ENCODE measurements at places on chromosomes 7 and 10.
A peak's percentile ranks its signal among the peaks of the same experiment; 100 is the strongest.

DNA sequence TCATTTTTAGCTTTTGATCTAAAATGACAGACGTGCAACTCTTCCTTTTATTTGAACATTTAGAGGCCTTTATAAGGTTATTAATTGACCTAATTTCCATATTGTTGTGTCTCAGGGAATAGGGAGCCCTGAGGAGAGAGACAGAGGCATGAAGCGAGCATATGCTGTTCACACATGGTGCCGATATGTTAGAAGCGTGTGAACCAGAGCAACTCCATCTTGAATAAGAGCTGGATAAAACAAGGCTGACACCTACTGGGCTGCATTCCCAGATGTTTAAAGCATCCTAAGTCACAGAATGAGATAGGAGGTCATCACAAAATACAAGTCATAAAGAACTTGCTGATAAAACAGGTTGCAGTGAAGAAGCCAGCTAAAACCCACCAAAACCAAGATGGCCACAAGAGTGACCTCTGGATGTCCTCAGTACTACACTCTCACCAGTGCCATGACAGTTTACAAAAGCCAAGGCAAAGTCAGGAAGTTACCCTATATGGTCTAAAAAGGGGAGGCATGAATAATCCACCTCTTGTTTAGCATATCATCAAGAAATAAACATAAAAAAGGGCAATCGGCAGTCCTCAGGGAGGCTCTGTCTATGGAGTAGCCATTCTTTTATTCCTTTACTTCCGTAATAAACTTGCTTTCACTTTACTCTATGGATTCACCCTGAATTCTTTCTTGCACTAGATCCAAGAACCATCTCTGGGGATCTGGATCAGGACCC lies 80.1 kb downstream of the SEC61G start:
- no peak for DNase-seq

- no peak for DNase-seq
Measured at GRCh38 chr10:55091691-55092328, 290.8 kb upstream of the PCDH15 start.

DNA sequence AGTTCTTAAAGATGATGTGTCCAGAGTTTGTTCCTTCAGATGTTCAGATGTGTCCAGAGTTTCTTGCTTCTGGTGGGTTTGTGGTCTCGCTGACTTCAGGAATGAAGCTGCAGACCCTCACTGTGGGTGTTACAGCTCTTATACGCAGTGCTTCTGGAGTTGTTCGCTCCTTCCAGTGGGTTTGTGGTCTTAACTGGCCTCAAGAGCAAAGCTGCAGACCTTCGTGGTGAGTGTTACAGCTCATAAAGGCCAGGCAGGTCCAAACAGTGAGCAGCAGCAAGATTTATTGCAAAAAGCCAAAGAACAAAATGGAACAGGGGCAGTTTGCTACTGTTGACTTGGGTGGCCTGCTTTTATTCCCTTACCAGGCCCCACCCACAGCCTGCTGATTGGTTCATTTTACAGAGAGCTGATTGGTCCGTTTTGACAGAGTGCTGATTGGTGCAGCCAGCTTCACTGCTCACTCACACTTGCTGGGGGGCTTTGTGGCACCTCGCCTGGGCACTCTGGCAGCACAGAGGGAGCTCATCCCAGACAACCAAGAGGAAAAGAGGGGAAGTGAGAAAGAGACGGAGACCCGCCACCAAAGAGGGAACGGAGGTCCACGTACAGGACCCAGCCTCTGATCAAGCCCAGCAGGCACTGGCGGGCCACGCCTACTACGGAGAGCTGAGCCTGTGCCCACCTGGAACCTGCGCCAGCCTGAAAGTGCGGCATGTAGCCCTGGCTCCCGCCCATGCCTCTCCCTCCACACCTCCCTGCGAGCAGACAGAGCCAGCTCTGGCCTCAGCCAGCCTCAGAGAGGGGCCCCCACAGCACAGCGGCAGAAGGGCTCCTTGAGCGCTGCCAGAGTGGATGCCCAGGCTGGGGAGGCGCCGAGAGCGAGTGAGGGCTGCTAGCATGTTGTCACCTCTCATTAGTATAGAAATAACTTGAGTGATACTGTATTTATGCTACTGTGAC lies 55.8 kb upstream of the SEMA3C start:
- DNase-seq: no peak

- no peak for DNase-seq
Measured at GRCh38 chr7:142587578-142588191, 161.6 kb upstream of the PRSS1 start.

- DNase-seq: no peak
Measured at GRCh38 chr10:113929522-113929921, 75.1 kb downstream of the NHLRC2 start.

- no peak for DNase-seq
Measured at GRCh38 chr7:40538281-40538680, 403.5 kb downstream of the SUGCT start.

GRCh38 chr10:119337796-119338432 lies 130.5 kb downstream of the GRK5 start:
- no peak for DNase-seq

DNA sequence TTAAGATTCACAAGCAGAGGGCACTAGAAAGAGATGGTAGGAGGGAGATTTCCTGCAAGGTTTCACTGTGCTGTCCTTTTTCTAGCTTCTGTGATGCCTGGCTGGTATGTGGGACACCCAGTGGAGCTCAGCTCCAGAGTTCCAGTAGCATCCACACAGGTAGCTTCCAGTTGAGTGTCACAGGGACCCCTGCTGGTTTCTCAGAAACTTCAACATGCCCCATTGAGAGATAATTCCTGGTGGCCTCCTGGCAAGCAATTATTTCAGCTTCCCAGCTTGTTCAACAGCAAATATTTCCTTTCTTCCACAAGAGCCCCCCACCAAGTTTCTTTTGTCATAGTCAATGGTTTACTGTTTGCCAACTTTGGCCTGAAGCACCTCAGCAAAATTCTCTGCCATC lies 858.7 kb downstream of the REEP3 start:
- no peak for DNase-seq

GRCh38 chr7:100367676-100368613 lies 5.3 kb upstream of the PILRA start:
- DNase-seq: no peak

DNA sequence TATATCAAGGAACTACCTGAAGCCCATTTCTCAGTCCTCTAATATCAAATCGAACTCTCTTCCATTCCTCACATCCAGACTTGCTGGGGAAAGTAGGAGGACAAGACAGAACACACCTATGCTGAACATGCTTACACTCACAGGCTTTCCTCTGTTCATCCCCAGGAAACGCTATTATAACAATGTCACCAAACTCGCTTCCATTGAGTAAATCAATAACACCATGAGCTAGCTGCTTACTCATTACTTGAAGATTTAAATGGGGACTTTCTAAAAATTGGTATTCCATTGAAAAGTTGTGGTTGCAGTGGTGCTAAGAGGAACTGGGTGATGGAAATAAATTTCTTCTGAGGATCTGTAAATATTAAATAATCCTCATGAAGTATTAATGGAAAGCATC lies 88.8 kb downstream of the SLC25A13 start:
- DNase-seq: no peak

DNA sequence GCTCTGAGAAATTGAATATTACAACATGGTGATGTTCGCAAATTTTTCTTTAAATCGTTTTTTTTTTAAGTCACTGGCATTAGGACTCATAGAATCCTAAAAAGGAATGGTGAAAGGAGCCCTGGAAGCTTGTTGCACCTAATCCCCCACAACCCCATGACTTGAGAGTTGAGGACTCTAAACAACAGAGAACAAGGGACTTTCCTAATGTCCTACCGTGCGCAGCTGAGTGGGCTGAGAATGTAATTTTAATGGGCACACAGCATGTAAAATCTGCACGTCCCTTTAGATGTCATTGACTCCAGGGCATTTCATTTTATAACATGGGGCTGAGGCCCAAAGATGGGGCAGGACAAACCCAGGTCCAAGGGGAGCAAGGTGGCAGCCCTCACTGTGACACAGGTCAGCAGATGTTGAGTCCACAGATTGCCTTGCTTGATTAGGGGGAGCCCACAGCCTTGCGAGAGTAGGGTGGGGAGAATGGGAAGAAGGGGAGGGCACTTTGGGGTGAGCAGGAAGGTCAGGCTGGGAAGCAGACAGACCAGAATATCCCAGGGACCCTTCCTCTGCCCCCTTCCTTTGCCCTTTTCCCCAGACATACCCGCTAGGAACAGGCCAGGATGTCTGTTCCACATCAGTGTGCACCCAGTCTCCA lies 208.4 kb upstream of the ZMIZ1 start:
- DNase-seq: no peak

- no peak for DNase-seq
Measured at GRCh38 chr10:52923520-52923919, 150.9 kb upstream of the MBL2 start.

- no peak for DNase-seq
Measured at GRCh38 chr10:48567346-48567745, 37.5 kb downstream of the ARHGAP22 start.

- DNase-seq: no peak
Measured at GRCh38 chr7:38393874-38394273, 120.4 kb upstream of the TARP start.

- no peak for DNase-seq
Measured at GRCh38 chr7:98458090-98458875, 57.4 kb upstream of the BAIAP2L1 start.

- DNase-seq: peak; percentile 25
Measured at GRCh38 chr10:73865459-73866442, 8.6 kb downstream of the CAMK2G start.

GRCh38 chr10:127142136-127142535 lies 54.3 kb downstream of the INSYN2A start:
- DNase-seq: no peak

DNA sequence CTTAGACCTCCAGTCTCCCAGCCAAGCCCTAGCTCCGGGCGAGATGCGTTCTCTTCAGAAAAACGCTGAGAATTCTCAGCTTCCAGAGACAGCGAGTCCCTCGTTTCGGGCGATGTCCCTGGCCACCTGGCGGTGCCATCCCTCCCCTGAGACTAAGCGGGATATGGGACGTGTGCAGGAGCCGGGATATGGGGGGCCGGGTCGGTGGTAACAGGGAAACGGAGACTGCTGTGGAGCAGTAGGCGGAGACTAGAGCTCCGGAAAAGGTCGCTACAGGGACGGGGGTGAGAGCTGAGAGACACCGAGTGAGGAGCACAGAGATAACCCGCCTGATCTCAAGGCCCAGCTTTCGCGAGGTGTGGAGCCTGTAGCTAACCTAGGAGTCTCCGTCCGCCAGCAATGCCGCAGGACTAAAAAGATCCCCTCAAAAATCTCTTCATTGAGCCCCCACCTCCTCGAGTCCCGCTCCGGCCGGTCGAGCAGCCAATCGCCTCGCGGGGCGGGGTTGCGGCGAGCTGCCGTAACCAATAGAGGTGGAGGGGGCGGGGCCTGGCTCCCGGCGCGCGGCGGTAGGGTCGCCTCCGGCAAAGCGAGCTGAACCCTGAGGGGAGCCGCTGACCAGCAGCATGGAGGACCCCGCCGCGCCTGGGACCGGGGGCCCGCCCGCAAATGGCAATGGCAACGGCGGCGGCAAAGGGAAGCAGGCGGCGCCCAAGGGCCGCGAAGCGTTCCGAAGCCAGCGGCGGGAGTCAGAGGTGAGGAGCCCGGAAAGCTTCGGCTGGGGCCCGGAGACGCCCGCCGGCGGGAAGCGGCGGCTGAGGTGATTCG lies at the start of gene STRIP2:
STRIP2 (plus strand) TSS at position 586 of the 828 bp plus-strand sequence; CDS start at position 627, 41 bp downstream.
- peak; percentile 85 for DNase-seq

DNA sequence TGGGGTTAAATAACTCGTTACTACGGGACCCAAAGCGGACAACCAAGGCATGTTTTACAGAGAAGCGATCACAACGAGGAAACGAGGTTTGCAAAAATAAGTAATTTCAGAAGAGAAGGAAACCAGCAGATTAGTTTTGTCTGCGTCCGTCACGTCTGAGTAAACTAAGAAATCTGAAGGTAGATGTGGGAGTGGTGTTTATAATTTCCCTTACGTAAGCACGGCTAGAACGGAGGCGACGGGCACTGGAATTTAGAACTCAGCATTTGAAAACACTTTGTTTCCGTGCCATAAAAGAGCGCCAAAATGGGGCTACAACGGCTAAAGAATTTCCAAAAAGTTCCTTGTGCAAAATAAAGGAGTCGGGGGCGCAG lies 718 bp upstream of the UMAD1 start:
- peak; percentile 30 for DNase-seq

GRCh38 chr10:4131407-4132215 lies 346.6 kb upstream of the KLF6 start:
- DNase-seq: no peak

GRCh38 chr7:141389140-141389796 lies 161.9 kb upstream of the AGK start:
- no peak for DNase-seq

GRCh38 chr10:104613406-104613805 lies 27.7 kb upstream of the SORCS3 start:
- DNase-seq: no peak

DNA sequence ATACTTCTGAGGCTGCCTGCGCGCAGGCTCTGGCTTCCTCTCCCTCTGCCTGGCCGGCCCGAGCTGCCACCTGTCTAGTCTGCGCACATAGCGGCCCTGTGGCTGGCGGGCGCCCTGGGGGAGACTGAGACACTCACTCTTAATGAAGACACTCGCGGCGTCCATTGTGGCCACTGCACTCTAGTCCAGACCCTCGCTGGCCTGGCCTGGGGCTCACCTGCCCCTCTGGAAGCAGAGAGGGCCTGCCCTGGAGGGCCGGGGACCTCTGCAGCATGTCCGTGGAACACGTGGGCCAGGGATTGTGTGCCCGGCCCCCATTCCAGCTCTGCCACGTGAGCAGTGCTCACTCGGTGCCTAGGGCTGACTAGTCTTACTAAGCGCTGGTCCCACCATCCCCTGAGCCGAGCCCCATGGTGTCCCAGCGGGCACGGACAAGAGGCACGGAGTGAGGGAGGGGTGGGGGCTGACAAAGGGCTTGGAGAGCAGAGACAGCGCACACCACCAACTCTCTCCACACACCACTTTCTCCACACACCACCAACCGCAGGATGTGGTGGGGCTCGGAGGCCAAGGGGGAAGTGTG lies 149.3 kb downstream of the ELFN1 start:
- DNase-seq: no peak

DNA sequence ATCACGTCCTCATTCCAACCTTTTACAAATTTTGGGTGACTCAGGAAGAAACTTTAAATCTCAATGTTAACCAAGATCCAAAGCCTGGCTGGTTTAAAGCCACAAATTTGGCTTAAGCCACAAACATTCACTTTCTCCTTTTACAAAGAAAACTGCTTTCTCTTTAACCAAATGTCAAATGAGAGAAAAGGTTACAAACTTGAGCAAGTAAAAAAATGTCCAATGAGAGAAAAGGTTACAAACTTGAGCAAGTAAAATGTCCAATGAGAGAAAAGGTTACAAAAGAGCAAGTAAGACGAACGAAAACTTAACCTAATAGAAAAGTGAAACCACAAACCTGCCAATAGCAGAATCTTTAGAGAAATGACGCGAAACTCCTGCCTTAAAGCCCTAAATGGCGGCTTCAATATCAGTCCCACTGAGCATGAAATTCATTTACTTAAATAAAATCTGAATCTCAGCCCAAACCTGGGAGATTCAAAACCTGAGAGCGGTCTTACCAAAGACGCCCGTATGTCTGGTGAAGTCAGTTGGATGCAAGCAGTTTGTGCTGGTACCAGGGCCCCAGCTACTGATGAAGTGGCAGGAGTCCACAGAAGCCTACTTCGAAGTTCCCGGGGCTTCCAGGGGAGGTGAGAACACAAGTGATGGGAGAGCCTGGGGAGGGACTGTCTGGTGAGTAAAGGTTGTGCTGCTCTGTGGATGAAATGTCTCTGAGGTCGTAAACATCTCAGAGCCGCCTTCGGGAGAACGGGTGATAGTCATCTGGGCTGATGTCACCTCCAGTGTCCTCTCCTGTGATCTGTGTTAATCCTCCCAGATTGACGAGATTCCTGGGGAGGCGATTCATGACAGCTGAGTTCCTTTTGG lies 74.6 kb downstream of the PAXIP1 start:
- peak; percentile 14 for DNase-seq

GRCh38 chr10:83432261-83433045 lies 706.9 kb upstream of the GHITM start:
- DNase-seq: no peak

GRCh38 chr7:43823941-43824340 lies 45.4 kb downstream of the MRPS24 start:
- no peak for DNase-seq

All from activated T-cell treated with anti-CD3 and anti-CD28 coated beads for 1 hour (primary cell).